Activated gamma-delta T cell treated with anti-CD3 and anti-CD28 coated beads, Interleukin-2, amount 50 U/mL, for 16 hours (primary cell): ENCODE measurements at places on chromosomes 4 and X.

DNA sequence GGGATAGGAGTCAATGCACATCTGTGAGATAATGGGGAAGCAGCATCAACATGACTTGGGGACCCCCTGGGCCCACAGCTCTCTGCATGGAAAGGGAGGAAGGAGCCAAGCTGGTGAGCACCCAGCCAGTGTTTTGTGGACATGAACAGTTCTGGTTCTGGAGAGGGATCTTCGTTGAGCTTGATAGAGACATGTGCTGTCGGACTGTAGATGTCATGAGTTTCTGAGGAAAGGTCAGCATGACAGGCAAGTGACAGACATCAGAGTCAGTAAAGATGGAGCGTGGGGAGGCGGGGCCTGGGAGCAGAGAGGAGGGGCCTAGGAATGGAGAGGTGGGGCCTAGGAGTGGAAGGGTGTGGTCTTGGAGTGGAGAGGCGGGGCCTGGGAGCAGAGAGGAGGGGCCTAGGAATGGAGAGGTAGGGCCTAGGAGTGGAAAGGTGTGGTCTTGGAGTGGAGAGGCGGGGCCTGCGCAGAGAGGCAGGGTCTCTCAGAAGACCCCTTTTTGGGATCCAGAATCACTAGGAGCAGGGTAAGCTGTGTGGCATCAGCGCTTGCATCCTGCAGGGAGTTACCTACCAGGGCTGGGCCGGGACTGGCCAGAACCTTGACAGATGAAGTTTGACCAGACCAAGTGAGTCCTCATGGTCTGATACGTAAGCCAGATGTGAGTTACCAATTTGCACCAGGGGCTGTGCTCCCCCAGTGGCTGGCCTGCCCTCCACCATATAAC is 33.7 kb downstream of the PIGG start:
- DNase-seq = no peak

DNA sequence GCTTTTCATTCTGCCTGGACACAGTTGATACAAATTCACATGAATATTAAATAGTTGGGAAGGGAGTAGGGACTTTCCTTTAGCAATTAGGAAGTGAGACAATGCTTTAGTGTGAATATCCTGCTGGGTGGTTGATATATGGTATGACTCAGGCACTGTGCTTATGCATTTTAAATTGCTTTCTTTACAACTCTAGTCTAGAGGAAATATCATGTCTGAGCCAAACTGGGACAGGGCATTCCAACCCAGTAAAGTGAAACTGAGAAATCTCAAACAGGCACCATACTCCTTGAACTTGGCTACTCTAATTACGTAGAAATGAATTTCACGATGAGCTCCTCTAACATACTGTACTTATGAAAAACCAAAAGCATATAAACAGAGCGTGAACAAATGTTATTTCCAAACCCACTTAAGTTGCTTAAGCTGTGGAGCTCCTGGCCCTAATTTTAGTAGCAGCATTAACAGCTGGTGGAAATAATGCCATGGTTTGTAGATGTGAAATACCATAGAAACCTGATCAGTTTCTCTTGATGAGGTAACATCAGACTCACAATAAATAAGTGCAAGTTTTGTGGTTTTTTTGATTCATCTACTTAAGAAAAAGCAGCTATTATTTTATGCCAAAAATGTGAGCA is 242.9 kb upstream of the GK2 start:
- DNase-seq = no peak

- DNase-seq = no peak
Observed at GRCh38 chr4:41575207-41575606, 37.2 kb downstream of the LIMCH1 start.

DNA sequence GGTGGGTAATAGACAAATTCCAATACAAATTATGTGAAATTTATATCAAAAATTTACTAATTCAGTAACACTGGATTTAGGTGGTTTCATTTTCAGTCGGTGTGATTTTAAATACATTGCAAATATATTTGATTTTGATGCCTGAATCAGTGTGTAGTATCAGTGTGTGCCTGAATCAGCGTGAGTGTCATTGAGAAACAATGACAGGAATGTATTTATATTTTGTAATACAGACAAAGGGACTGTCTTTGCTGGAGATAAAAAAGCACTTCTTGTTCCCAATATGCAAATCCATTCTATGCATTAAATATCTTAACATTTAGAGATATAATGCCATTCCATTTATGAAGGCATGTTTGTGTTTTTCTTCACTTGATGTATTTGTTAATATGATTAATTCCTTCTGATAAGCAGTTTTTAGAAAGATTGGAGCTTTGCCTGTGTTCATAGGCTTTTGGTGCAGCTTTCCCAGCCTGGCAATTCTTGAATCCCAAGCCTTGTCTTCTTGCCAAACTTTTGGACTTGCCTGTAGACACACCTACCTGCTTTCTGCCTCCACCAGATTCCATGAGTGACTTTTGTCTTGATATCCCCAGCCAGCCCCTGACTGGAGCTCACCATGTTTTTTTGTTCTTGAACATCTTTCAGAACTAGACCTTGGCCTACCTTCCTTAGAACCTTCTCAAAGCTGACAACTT is 243.8 kb downstream of the ADGRL3 start:
- no peak for DNase-seq

GRCh38 chr4:69816236-69816635 is 43.7 kb downstream of the SULT1E1 start:
- no peak for DNase-seq

- no peak for DNase-seq
Observed at GRCh38 chrX:107325467-107325866, 119.1 kb downstream of the DNAAF6 start.
